D341Med (cell line): ENCODE measurements at places on chromosomes 3 and 15.

DNA sequence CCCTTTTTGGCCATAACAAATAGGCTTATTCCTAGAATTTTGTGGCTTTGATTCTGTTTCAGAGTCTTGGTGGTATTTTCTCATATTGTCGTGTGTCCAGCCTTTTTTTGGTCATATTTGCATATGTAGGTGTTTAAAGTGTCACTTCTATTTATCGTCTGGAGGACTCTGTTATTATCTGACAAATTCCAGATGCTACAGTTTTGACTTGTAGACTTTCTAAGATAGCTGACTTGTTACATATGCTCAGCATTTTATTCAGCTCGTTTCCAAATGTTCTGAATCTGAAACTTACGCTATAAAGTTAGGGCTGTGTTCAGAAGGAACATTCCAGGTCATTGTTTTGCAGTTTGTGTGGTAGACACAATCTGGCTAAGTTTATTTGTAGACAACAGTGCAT, 1.9 kb downstream of the PPP4R2 start:
- no peak for DNase-seq

- DNase-seq = no peak
Observed at GRCh38 chr3:12154151-12154550, 4.6 kb downstream of the TIMP4 start.

GRCh38 chr3:126961791-126962461, 21.0 kb upstream of the PLXNA1 start:
- DNase-seq = no peak

- no peak for DNase-seq
Observed at GRCh38 chr3:459311-459670, 262.7 kb downstream of the CHL1 start.
